ENCODE measurements at places on chromosomes 13 and 19.

GRCh38 chr19:47649588-47649987 lies 40.7 kb downstream of the BICRA start:
- DNase-seq: no peak

DNA sequence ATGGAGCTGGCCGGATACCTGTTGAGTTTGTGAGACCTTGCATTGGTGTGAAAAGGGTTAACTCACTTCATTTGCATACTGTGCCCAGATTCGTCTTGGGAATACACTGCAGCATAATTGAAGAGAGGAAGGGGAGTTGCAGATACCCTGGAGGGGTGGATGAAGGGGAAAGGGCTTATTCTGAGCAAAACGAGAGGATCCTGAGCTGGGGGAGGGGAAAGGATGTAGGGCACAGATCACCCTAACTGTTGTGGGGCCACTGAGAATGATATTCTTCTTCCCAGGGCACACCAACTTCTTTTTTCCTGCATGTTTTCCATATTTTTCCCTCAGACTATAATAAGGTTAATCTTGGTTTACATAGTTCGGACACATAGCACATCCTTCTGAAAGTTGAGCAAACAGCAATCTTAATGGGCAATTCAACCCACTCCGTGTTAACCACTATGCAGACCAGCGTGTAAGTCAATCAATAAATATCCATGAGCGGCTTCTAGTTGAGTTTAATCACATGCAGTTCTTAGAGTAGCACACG lies 11.7 kb upstream of the PTPRS start:
- no peak for DNase-seq

DNA sequence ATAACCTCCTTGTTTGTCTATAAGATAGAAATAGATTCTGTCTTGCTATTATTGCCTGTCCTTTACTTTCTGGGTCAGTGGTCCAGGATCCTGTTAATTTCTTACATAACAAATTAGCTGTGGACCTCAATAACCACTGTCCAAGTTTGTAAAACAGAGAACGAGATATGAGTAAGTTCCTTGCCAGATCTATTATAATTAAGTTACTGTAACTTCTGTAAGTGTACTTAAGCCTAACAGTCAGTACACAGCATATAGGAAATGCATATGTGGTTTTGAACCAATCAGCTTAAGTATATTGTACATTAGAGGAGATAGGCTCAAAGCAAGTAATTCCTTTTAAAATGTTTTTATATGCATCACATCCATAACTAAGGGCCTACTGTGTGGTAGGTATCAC lies 34.9 kb downstream of the HTR2A start:
- no peak for DNase-seq

DNA sequence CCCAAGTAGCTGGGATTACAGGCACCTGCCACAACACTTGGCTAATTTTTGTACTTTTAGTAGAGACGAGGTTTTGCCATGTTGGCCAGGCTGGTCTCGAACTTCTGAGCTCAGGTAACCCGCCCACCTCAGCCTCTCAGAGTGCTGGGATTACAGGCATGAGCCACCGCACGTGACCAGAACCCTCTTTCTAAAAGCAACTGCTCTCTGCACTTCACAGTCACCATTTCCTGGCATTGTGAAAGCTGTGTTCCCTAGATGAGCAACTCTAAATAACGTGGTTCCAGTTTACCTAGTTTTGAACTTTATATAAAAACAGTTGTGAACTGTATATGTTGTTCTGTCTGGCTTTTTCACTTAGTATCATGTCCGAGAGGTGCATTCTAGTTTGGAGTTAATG lies 152.9 kb downstream of the SIPA1L3 start:
- no peak for DNase-seq

DNA sequence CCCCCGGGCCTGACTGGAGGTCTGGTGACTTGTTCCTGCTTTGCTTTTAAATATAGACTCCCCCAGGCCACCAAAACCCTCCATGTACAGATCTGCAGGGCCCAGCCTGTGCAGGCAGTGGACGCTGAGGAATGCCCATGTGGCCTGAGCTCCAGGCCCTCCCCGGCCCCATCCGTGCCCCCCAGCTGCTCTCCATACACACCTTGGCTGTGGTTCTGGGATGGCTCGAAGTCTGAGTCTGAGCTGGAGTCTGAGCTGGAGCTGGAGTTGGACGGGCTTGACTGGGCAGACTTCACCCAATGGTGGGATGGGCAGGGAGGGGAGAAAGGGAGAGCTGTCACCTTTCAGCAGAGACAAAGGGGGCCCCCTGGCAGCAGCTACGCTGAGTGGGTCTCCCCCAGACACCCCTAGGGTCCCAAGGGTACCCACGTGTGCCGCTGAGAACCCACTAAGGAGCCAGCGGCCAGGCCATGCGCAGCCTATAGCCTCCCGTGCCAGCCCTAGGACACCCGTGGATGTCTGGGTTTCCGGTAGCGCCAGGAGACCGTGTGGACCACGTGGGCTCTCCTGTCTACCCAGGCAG lies 61.9 kb downstream of the MLLT1 start:
- no peak for DNase-seq

GRCh38 chr13:27921421-27921960 lies 1.7 kb downstream of the PDX1 start:
- DNase-seq: no peak

DNA sequence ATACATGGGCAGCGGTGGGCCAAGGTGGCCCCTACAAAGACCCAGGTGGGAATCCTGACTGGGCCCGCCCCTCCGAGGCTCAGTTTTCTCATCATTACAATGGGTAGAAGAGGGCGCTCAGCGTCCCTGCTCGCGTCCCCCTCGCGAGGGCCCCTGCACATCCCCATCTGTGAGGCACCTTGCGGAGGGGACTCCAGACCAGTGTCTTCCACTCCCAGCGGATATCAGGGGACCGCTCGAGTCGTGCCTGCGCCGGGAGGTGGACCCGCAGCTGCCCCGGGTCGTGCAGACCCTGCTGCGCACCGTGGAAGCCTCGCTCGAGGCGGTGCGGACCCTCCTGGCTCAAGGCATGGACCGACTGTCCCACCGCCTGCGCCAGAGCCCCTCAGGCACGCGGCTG lies 15.3 kb upstream of the COLGALT1 start:
- no peak for DNase-seq

- no peak for DNase-seq
These were observed 973.9 kb upstream of the PRR20A start for GRCh38 chr13:56166864-56167263.

GRCh38 chr19:7870571-7871436 lies 3.4 kb downstream of the PRR36 start:
- DNase-seq: no peak

DNA sequence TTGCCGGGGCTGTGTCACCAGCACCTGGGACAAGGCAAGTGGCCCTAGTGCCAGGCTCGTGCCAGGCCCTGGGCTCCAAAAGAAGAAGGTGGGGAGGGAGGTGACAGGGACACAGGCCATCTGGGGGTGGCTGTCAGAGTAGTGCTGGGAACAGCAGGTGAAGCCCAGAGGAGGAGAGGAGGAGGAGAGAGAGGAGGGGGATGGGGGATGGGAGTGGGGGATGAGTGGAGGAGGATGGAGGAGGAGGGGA lies 18.7 kb downstream of the LSM4 start:
- DNase-seq: no peak

GRCh38 chr19:45761714-45762113 lies 7.3 kb downstream of the SIX5 start:
- no peak for DNase-seq

DNA sequence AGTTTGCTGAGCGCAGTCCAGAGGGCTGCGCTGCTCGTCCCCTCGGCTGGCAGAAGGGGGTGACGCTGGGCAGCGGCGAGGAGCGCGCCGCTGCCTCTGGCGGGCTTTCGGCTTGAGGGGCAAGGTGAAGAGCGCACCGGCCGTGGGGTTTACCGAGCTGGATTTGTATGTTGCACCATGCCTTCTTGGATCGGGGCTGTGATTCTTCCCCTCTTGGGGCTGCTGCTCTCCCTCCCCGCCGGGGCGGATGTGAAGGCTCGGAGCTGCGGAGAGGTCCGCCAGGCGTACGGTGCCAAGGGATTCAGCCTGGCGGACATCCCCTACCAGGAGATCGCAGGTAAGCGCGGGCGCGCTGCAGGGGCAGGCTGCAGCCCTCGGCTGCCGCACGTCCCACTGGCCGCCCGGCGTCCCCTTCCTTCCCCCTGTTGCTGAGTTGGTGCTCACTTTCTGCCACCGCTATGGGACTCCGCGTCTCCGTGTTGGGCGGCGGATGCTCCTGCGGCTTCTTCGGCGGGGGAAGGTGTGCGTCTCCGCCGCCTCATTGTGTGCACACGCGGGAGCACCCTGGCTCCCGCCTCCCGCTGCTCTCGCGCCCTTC lies 772 bp downstream of the GPC6 start:
- DNase-seq: no peak

DNA sequence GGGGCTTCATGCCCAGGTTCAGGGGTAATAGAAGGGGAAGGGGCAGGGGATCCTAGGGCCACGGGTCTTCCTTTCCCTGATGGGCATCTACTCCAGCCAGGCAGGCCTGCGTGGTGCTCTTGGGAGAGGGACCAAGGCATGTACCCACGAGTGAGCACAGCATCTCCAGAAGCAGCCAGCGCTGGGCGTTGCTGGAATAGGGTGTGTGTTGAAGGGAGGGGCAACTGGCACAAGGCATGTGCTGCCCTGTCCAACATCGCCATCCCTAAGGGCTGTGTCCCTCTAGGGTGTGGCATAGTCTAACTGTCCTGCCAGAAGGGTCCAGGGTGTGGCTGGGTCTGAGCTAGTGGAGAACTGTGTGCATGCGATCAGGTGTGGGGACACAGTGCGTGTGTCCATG lies 2.9 kb downstream of the NOTCH3 start:
- no peak for DNase-seq

DNA sequence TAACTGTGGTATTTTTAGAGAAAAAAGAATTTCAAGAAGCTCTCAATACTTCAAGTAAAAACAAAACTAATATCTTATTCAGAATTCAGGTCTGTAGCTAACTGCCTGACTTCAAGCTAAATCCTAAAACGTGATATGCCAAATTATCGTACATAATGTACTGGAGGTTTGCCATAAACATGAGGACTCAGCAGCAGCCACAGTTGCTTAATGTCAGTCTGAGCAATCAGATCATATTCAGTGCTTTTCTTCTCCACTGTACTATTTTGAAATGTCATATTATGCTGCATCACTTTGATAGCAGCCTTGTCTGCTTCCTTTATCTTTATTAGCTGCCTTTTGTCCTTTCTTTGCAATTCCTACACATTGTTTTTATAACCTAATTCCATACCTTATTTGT lies 265.1 kb upstream of the EDNRB start:
- no peak for DNase-seq

- no peak for DNase-seq
These were observed 11.7 kb downstream of the KCNRG start for GRCh38 chr13:50026788-50027473.

- no peak for DNase-seq
These were observed 3.1 kb downstream of the CCER2 start for GRCh38 chr19:38908911-38909310.

GRCh38 chr13:39498471-39499114 lies 104.4 kb downstream of the LHFPL6 start:
- no peak for DNase-seq

DNA sequence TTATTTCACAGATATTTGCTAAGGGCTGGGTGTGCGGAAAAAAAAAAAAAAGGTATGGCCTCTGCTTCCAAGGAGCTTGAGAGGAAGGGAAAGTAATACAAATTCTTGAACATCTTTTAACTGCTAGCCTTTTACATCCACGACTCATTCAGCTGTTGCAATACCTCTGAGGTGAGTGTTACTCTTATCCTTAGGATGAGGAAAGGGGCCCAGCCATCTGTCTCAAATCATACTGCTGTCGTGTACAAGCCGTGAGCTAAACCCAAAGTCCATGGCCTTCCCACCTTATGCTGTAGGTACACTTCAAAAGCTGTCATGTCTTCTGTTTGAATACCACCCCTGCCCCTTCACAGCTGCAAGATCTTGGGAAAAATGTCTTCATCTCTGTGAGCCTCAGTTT lies 146.8 kb downstream of the KCNRG start:
- DNase-seq: no peak

GRCh38 chr19:8357007-8357521 lies 6.9 kb upstream of the ANGPTL4 start:
- DNase-seq: no peak

DNA sequence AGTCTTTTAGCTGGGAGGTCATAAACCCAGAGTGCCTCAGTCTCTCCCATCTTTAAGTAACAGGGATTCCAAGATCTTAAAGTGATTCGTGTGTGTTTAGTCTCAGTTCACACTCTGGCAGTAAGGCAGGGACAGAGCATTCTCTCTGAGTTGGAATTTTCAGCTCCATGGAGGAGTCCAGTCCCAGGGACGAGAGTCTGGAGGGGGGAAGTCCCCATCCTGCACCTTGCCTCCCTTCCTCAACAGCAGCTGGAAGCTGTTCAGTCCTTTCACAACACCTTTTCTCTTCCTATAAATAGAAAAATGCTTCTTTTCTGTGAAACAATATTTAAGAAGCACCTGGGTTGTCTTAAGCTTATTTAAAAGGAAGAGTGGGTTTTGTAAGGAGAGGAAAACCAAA lies 82.0 kb downstream of the KLF5 start:
- DNase-seq: no peak

DNA sequence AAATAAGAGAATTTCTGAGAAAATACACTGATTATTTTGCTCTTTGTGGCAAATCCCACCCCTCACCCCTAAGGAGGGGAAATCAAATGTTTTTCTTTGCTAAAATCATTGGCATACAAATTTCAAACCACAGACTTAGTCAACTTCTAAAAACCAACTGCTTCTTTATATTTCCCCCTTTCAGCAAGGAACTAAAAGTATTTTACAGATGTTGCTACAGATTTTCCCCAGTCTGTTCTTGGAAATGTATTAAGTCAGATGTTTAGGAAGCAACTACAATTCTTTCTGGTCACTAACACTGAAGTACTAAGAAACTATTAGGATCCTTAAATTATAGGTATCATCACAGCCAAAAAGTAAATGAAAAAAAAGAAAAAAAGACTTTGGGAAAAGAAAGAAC lies 6.9 kb downstream of the MTMR6 start:
- no peak for DNase-seq

GRCh38 chr19:3923912-3924311 lies 9.0 kb upstream of the NMRK2 start:
- DNase-seq: no peak

DNA sequence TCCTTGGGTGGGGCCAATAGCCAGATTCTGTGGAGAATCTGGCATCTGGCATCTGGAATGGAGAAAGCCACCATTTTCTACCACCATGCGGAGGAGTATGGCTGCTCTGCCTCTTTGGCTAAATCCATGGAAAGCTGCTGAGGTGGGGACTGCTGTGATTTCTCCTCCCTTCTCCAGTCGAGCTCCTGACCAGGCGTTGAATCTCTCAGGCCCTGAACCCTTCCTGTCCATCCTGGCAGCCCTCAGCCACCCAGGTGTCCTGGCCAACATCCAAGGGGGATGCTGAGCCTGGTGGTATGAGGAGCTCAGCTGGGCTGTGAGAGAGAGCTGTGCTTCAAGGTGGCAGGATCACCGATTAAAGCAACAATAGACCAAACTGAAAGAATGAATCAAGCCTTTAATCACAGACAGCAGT lies 17.4 kb upstream of the SIGLEC6 start:
- DNase-seq: no peak

GRCh38 chr19:2376784-2377519 lies 16.9 kb downstream of the TMPRSS9 start:
- DNase-seq: no peak

- DNase-seq: peak; percentile 58
These were observed 3.4 kb upstream of the PRAM1 start for GRCh38 chr19:8505680-8506401.

- no peak for DNase-seq
These were observed 66.1 kb downstream of the ATP7B start for GRCh38 chr13:51945149-51945548.
